AG10803 (cell line): ENCODE measurements at places on chromosomes 7 and 10.

- no peak for DNase-seq
Observed at GRCh38 chr7:7207876-7208275, 25.5 kb downstream of the C1GALT1 start.

GRCh38 chr10:62912086-62912485 is 95.9 kb upstream of the EGR2 start:
- no peak for DNase-seq

DNA sequence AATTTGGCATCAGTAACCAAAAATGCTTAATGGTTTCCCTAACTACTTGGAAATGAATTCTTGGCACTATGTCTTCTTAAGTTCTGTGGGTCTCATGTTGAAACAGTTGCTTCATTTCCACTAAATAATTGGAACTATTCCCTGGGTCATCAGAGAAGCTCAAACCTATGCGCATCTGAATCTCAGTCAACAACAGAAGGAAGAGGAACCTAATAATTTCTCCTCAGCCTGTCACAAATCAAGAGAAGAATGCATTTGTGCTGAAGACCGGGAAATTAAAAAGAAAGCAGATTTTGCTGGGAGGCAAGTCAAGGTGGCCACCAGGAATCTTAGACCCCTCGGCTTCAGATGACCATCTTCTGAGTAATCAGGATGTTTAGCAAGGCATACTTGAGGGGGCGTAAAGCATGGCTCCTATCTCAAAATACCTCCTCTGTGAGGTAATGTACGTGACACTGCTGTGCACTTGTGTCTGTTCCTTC is 41.4 kb downstream of the TOMM7 start:
- peak; percentile 99 for DNase-seq

GRCh38 chr7:28037220-28038010 is 143.2 kb downstream of the JAZF1 start:
- DNase-seq, result peak; percentile 95

GRCh38 chr7:123738808-123739207 is 10.0 kb downstream of the WASL start:
- no peak for DNase-seq

- no peak for DNase-seq
Observed at GRCh38 chr10:131240691-131241090, 70.8 kb downstream of the TCERG1L start.

DNA sequence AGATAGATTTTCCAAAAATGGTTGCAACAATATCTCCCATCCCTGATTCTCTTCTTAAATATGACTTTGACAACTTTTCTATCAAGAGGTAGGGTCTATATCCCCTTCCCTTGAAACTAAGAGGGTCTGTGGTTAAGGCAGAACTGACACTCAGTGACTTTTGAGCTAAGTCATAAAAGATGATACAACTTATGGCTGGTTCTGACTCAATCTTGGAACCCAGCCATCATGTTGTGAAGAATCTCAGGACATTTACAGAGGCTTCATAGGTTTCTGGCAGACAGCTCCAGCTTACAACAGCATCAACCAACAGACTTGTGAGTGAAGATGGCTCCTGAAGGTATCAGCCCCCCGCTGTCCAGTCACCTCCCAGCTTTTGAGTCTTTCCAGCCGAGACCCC is 203.5 kb downstream of the RNLS start:
- peak; percentile 70 for DNase-seq

DNA sequence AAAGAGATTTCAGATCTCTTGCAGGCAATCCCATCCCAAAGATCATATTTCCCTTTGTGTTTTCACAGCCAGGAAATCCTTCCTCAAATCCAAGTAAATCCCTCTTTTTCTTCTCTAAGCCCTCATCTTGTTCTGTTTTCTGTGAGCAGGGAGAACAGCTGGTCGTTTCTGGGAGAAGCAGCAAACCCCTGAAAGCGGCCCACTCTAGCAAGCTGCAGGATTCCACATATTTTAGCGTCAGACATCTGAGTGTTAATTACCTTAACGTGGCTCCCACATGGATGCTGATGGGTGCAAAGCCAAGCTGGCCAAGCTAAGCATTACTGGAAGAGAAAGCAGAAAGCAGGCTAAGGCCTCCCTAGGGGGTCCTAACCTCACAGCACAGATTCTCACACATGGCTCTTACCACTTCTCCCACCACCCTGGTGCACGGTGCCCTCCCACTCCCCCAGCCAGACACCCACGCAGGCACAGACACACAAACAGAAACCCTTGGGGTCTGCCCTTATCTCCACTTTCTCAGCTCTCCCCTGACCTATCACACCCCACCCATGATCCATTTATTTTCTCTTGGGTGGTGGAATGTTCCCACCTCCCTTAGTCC is 551.0 kb upstream of the AUTS2 start:
- DNase-seq, result no peak

DNA sequence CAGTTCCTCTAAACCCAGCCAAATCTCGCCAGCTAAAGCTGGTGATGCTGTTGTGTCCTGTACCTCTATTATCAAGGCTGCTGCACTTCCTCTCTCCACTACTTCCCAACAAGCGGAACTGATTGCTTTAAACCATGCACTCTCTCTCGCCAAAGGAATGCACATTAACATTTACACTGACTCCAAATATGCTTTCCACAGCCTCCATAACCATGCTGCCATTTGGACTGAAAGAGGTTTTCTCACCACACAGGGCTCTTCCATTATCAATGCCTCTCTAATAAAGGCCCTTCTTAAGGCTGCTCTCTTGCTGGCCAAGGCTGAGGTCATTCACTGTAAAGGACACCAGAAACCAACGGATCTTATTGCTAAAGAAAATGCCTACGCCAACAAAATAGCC is 11.4 kb upstream of the LRRC61 start:
- DNase-seq, result peak; percentile 36

DNA sequence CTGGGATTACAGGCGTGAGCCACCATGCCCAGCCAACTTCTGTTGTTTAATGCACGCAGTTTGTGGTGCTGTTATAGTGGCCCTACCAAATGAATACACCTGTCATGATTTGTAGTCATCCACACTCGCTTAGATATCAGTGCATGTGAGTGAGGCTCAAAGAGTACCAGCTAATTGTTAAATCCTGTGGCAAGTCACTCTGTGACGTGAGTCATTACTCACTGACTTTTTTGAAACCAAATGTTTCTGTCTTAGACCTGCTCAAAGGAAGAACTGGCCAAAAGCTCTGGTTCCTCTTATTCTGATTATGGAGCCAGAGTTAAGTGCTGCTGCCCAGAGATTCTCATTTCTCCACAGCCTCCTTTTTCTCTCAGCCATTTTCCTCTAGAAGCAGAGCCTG is 109.4 kb downstream of the PRKAG2 start:
- DNase-seq, result no peak

DNA sequence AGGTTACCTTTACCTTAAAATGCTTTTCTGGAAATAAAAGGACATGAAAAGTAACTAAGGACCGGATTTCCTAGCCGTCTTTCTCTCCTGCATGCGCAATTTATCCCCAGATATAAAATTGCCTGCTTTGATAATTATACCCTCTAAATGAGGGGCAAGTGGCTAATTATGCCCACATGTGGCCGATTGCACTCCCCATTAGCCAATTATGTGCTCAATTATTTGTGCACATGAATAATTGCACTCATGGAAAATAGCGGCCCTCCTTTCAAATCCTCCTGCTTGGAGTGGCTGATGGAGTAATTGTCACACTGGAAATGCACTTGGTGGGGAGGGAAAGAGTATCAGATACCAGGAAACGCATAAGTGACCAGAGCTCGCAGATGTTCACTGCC is 66.4 kb upstream of the ATRNL1 start:
- DNase-seq, result no peak

GRCh38 chr7:139730746-139731612 is 46.8 kb downstream of the HIPK2 start:
- peak; percentile 58 for DNase-seq

DNA sequence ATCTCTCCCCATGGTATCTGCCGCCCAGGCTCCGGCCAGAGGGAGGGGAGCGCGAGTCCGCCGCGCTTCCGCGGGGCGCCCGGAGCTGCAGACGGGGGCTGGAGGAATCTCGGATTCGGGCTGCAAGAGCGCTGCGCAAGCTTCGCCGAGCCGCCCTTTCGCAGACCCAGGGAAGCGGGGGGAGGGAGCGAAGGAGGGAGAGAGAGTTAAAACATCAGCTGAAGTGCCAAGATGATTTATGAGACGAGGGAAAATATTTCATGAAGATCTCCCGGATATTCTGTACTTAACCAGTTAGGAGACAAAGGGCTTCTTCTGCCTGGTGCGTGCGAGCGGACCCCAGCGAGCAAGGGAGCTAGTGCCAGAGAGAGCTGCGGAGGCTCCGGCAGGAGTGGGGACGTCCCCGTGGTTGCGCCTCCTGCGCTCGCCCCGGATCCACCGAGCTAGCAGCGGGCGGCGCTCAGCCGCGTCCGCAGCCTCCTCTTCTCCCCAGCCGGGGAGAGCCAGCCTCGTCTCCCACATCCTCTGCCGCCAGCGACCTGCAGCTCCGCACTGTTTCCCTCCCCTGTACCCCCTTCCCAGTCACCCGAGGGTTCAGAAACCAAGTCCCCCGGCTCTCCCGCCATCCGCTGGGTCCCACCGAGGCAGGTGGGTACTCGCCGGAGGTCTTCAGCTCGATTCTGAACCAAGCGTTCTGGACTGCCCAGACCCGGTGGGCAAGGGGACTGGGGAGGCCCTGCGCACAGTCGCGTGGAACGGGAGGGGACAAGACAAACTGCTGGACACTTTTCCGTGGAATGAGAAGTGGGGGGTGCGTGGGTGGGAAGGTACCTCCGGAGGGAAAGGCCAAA is 1.0 kb upstream of the PAX2 start:
- DNase-seq, result no peak

- DNase-seq, result no peak
Observed at GRCh38 chr7:31101544-31101943, 49.4 kb downstream of the ADCYAP1R1 start.

GRCh38 chr7:2307690-2308107 is 6.5 kb downstream of the SNX8 start:
- no peak for DNase-seq

GRCh38 chr10:71911296-71911953 is 52.8 kb upstream of the CHST3 start:
- DNase-seq, result no peak

DNA sequence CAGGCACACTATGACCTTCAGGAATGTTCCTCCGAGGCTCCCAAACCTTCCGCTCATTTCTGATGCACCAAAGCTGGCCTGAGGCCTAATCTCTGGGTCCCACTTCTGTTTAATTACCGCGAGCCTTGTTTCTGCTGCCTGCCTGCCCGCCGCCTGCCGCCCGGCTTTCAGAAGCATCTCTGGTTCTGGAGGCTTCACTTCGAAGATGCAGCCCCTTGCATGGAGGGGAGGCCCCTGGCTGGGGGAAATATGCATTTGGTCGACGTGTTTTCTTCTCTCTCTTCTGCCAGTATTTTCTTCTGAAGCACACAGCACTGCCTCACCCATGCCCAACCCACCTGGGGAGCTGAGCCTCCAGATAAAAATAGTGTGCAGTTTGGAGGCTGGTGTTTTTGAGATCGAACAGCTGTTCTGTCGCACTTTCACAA is 166.9 kb downstream of the PAXIP1 start:
- no peak for DNase-seq

GRCh38 chr7:48305661-48306060 is 134.4 kb downstream of the ABCA13 start:
- no peak for DNase-seq
